ENCODE measurements at places on chromosomes 16 and 17. TPM values are rescaled to one million over a fixed set of nuclear protein-coding genes. Genes with fewer than 3 reads are reported as not detected.
A peak's percentile ranks its signal among the peaks of the same experiment; 100 is the strongest.

- no peak for DNase-seq
Observed at GRCh38 chr17:63646488-63646806, 24.2 kb downstream of the MAP3K3 start.

DNA sequence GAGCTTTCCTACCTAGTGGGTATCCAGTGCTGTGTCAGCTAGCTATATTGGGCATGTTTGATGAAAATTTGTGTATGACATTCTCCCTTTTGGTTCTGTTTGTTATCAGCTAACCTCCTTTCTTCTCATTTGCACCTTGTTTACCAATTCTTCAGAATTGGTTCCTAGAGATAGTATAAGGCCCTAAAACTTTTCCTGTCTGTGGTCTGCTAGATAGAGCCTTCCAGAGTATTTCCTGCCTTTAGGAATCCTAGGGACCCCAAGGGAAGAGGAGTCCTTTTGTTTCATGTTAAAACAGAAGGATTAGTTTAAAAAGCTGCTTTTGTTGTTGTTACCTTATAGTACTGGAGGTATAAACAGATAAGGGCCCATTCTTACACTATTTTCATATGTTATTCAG is 11.5 kb downstream of the MAP3K3 start:
- DNase-seq = no peak

- DNase-seq = no peak
Observed at GRCh38 chr17:59607817-59608403, 11.8 kb upstream of the CLTC start.

DNA sequence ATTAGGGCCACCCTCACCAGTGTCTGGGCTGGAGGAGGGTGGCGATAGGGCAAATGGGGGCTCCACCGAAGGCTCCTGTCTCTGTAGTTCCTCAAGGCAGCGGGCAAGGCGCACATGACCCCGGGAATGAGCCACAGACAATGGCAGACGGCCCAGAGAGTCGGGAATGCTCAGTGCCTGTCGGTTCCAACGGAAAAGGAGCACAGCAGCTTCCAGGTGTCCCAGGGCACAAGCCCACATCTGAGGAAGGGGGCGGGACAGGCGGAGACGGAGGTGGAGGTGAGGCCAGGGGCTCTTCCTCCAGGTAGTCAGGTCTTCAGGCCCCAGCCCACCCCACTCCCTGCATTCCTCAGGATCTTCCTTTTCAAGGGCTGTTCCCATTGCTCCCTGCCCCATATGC is 5.1 kb upstream of the SPAG7 start:
- peak; percentile 72 for DNase-seq

DNA sequence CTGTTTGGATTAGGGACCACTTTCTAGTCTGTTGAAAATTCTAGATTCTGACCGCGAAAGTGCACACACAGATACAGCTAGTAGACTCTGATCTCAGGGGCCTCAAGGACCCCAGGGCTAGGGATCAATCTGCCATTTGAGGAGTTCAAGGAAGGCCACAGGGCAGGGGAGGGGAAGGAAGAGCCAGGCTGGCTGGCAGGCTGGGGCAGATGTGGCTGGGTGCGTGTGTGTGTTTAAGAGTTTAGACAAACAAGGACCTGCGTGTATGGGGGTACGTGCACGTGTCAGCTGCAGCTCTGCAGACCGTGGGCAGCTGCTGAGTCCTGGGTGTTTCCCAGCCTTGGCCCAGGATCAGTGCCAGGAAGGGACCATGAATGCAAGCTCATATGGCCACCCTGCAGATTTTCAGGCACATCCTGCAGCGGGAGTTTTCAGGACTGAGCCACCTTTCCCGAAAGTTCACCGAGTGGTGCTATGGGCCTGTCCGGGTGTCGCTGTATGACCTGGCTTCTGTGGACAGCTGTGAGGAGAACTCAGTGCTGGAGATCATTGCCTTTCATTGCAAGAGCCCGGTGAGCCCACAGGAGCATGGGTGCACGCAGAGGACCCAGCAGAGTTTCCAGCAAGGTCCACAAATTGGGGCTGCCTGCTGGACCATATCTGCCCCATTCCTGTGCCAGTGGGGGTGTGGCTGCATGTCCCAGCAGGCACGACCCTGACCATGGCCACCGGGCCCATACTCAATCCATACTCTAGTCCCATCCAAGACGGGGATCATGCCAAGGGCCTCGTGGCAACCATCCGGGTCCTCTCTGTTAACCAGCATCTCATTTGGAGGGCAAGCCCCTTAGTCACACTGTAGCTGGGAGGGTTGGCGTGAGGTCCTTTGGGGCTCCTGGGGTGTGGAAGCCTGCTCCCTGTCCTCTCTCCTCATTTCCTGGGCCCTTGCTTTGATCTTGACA is 10.6 kb downstream of the TRPV2 start:
- no peak for DNase-seq

DNA sequence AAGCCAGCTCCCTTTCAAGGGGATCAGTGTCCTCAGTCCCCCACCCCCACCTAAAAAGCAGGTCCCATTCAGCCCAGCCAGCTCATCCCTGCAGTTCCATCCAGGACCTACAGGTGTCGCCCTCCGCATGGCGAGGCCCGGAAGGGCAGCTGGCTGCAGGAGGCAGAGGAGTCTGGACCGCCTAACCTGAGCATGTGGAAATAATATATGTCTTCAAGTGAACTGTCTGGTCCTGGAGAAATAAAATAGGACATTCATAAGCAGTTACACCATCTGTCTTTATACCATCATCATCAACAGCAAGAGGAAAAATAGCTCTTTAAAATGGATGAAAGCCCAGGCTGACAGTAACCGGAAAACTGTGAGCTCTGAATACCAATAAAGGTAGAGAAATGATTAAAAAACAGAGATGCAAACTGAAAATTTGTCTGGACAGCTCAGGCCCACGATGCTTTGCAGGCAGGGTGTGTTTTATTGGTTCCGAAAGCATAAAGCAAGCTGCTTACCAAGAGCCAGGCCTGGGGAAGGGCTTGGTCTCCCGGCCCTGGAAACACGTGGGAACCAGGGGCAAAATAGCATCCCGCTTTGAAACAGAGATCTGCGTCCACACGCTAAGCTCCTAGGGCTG is 215.2 kb downstream of the ZFHX3 start:
- DNase-seq = peak; percentile 93

The SLC2A4 gene
- 19.4 TPM for polyA plus RNA-seq

The TIGD7 gene
- 3.1 TPM for polyA plus RNA-seq

The HID1 gene
- polyA plus RNA-seq = 2.3 TPM

The SEPTIN12 gene
- not detected for polyA plus RNA-seq

DNA sequence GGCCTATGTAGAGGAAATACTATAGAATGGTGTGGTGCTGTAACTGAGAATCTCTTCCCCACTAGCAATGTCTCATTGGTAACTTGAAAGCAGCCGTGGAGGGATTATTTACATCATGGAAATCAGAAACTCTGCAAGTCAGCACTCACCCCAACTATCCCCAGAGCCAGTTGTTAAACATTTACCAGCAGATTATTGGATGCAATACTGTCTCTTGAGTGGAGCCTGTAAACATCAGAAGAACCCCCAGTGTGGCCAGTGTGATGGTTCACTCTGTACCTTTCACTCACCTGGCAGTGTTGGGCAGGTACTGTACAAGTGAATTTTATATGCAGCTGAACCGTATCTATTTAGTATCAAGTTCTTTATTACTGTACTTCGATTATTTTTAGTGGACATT is 299.8 kb upstream of the SALL1 start:
- DNase-seq = no peak

- peak; percentile 66 for DNase-seq
Observed at GRCh38 chr17:76268991-76269981, 4.1 kb downstream of the UBALD2 start.

The SLC25A39 gene
- 37.1 TPM for polyA plus RNA-seq

- no peak for DNase-seq
Observed at GRCh38 chr17:72702136-72702735, 390.3 kb downstream of the SLC39A11 start.

DNA sequence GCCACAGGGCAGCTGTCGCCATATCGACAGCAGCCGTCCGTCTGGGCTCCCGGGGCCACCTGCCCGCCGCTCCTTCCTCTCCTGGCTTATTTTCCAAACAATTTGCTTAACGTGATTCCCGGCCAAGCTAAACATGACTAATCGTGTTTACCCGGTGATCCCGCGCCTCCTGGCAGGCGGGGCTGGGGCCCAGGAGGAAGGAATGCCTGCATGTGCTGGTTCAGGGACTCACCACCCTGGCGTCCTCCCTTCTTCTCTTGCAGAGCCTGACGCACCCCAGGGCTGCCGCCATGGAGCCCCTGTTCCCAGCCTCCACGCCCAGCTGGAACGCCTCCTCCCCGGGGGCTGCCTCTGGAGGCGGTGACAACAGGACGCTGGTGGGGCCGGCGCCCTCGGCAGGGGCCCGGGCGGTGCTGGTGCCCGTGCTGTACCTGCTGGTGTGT is 6.1 kb downstream of the SSTR5 start:
- DNase-seq = no peak

GRCh38 chr17:81238490-81238814 is 403 bp downstream of the TEPSIN start:
- no peak for DNase-seq

The MYADML2 gene
- polyA plus RNA-seq = 9.1 TPM

DNA sequence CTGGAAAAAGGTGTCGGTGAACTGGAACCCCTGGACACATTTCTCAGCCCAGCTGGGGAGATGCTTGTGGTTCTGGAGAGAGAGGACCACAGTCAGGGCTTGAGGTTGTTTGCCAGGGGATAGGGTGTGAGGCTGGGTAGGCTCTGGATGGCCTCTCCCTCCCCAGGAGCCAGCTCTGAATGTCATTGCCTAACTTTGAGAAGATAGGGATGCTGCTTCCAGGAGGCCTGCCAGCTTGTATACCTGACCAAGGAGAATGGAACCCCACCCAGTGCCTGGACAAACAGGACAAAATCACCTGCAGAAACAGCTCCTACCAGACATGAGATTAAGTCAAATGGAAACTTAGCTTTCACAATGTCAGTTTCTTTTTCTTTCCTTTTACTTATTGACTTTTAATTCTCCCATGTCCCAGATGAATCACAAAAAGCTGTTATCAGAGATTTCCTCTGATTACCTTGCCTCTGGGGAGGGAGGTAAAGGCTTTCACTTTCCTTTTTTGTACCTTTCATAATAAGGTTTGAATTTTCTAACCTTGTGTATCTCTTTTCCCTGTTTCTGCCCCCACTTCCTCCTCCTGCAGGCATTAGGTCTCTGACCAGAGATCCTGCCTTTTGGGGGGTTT is 29.8 kb upstream of the PLLP start:
- no peak for DNase-seq

DNA sequence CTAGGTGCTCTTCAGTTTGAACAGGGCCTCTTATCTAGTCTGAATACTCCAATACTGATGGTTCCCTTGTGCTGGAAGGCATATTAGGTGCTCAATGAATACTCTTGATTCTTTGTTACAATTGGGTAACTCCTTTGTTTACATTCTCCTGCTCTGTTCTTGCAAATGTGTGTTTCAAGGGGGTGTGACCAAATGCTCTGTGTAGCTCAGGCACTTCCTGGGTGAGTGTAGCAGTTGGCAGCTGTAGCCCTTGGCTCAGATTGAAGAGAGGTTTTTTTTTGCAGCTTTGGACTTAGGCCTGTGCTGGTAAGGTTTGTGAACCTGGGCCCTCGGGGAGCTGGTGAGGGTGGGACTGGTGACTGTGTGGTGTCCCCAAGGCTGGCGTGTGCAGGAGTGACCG is 20.2 kb downstream of the TBCD start:
- peak; percentile 30 for DNase-seq

GRCh38 chr16:73171380-73171779 is 123.5 kb upstream of the ZFHX3 start:
- no peak for DNase-seq

- no peak for DNase-seq
Observed at GRCh38 chr17:53896047-53896446, 73.3 kb downstream of the KIF2B start.

DNA sequence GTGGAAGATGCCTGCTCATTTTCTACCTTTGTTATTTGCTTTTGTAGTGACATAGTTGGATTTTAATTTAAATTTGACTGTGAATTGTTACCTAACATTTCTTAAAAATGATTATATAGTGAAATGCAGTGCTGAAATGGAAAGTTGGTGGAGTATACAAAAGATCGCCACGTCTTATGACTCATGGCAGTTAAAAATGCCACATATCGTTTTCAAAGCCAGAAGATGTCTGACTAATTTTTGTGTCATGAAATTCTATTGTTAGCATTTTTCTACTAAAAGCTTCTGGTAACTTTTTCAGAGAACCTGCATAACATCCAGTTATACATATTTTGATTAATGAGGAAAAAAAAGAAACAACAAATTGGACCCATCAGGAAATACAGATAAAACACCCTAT is 20.6 kb downstream of the MAP2K4 start:
- no peak for DNase-seq

The TPSD1 gene
- polyA plus RNA-seq = 0.10 TPM

DNA sequence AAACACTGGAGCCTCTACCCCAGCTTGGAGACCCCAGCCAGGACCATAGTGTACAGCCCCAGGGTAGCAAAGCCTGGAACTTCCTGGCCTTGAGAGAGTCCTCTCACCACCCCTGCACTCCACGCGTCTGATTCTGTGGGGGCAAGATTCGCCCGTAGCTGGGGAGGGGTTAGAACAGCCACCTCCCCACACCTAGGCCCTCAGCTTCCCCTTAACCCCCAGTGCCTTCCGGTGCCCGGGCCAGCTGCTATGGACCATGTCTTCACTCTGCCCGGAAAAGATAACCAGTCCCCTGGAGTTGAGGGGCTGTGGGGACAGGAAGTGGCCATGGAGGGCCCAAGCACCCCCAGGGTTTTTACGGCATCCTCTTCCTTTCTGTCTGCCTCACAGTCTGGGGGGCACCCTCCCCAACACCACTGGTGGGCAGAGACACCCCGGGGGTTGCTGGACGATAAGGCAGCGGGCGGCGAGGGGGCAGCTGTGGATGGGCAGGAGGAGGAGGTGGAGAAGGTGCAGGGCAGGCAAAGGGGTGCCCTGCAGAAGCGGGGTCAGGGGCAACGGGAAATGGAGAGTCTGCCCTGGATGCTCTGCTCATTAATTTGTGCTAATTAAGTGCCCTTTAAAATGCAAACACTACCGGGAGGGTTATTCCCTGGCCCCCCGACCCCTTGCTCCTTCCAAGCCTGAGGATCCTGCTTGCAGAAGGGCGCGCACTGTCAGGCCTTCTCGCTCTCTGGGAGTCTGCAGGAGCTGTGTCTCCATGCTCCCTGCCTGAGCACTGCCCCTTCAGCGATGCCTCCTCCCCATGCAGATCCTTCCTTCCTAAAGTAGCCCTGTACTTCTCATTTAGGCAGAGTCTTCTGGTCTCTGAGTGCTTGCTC is 2.4 kb downstream of the PRSS27 start:
- DNase-seq = no peak

GRCh38 chr16:70696355-70696754 is 10.5 kb upstream of the MTSS2 start:
- no peak for DNase-seq

The BCL6B gene
- 2.0 TPM for polyA plus RNA-seq
